ENCODE measurements at places on chromosomes 2 and 18.

DNA sequence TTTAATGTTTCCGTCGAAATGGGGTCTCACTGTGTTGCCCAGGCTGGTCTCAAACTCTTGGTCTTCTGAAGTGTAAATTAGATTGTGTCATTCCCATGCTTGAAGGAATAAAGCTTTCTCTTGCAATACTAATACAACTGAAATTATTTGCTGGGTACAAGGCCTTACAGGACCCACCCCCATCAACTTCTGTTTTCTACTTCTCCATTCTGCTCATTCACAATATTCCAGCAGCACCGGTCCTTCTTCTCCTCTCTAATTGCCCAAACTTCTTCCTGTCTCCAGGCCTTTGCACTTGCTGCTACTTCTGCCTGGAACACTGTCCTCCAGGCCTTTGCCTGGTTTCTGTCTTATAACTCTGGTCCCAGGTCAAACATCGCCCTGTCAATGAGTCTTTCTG lies 73.8 kb downstream of the APOB start:
- no peak overlapping the region for H3K4me3 ChIP-seq
- no peaks in the 10 kb centered on the region for H3K4me1 ChIP-seq
- H3K27ac ChIP-seq, result no peak overlapping the region
- H3K27me3 ChIP-seq, result peaks cover 1% of the 10 kb centered on the region

DNA sequence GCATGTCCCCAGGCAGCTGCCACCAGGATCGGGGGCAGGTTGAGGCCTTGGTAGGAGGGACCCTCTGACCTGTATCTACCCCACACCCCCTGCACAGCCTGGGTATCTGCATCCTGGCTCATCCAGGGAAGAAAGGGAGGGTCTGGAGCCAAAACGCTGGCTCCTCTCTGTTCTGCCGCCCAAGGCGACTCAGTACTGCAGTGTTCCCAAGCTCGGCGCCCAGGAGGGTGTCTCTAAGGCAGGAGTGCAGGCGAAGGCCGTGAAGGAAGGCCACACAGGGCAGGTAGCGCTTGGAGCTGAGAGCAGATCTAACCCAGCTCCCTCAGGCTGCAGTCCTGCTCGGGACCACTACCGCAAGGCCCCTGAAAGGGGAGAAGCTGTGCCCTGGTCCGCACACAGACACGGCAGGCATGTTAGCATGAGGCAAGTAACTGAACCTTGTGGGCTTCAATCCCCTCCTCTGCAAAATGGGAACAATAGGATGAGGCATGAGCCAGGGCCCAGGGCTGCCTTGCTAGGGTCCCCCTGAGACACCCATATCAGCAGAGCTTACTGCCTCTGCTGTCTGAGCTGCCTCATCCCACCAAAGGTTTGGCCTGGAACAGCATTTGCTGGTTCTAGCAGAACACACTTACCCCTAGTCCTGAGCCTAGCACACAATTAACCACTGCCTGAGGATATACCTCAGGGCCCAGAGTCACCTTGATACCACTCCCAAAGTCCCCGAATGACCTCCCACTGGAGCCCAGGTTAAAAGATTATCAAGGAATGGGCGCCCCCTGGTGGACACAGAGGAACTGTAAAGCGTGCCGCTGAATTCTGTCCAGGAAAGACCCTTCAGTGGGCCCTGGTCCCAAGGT lies 6.5 kb downstream of the PTMA start:
- H3K27ac ChIP-seq, result peak overlapping the region; percentile 95
- H3K4me1 ChIP-seq, result peaks cover 34% of the 10 kb centered on the region
- peak; percentile 70 for DNase-seq
- H3K4me3 ChIP-seq, result no peak overlapping the region

DNA sequence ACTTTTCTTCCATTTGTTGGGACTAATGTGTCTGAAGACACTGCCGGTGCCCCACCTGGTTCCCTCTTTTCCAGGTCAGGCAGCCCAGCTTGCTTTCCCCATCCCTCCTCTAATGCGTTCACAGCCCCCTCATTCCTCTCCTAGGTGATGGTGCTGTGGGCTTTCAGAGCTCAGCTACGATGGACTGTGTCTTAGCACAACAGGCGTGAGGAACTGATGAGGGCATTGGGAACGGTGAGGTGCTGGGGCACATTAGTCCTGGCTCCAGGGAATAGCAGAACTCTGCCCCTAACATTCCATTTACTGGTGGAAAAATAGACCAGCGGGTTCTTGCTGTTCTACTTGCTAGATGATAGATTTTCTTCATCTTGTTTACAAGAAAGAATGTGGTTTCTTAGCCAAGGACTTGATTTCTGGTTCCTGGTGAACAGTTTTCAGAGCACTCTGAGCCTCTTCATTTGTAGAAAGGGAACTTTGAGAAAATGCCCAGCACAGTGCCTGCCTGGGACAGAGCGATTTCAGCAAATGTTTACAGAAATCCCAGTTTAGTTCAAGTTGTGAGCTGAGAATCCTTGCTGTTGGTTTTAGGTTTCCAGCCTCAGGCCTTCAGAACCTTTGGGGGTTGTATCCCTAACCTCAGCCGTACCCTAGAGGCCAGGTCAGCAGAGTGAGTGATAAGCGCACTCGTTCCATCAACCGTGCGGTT lies 42.5 kb downstream of the LDLRAD4 start:
- no peak overlapping the region for H3K27ac ChIP-seq
- H3K27me3 ChIP-seq, result peaks cover 3% of the 10 kb centered on the region
- no peaks in the 10 kb centered on the region for H3K36me3 ChIP-seq

DNA sequence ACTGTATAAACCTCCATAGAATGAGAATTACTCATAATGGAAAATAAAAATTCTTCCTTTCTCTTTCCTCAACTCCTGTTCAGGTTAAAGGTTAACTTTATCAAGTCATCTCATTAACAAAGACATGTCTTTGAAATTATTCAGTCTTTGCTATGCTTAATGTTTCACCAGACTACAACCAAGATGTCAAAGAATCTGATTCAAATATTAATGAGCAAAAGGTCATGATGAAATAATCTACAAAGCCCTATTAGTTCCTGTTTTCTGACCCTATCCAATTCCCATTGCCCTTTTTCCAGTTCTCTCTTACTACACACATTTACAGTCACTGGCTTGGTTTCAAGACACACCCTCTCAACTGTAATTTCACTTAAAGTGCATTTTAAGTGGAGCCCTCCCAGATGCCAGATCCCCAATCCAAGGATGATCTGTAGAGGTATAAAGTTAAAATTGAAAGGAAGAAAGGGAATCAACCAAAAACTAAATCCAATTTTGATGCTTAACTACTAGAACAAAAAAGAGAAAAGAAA lies 246.9 kb upstream of the CYP26B1 start:
- no peak overlapping the region for H3K4me3 ChIP-seq
- no peaks in the 10 kb centered on the region for H3K27me3 ChIP-seq
- no peak overlapping the region for H3K27ac ChIP-seq
- no peak for DNase-seq

DNA sequence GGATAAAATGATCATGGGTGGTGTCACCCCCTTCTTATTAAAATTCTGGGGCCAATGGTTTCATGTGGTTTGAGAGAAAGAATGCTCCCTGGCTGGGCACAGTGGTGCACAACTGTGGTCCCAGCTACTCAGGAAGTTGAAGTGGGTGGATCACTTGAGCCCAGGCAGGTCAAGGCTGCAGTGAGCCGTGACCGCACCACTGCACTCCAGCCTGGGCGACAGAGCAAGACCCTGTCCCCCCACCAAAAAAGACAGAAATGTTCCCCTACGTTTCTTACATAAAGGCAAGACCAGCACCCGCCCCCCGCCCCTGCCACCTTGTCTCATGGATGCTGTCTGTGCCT lies 53.0 kb upstream of the ID2 start:
- H3K27me3 ChIP-seq, result peaks cover 4% of the 10 kb centered on the region
- no peak overlapping the region for H3K4me3 ChIP-seq

DNA sequence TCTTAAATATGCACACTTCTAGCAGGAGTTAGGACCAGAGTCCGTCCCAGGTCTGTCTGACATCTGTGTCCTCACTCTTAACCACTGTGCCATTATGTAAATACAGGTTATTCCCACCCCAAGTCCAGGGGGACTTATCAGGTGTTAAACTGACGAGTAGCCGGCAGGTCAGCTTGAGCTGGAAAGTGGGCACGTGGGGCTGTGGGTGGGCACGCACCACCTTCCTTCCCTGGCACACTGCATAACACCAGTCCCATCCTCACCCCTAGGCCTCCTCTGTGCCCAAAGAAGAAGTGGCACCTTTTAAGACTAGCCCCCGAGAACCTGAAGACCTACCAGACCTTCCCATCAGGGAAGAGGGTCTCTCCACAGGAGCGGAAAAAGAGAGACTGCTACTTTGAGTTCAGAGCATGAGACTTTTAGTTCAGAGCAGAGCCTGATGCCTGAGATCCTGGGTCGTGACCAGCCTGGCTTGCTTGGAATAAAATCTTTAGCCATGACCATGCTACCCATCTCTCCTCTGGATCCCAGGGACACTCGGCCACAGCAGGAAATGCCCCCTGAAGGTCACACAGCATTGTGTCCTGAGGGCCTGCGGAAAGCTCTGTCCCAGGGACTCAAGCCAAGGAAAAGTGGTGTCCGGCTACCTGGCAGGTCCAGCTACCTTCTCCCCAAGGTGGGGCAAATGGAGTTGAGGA lies 62.0 kb downstream of the CIB4 start:
- H3K27ac ChIP-seq, result no peak overlapping the region
- no peak for DNase-seq
- no peaks in the 10 kb centered on the region for H3K36me3 ChIP-seq
- peaks cover 15% of the 10 kb centered on the region for H3K27me3 ChIP-seq
- H3K4me3 ChIP-seq, result no peak overlapping the region

GRCh38 chr2:40346535-40347354 lies 105.1 kb downstream of the SLC8A1 start:
- peaks cover 5% of the 10 kb centered on the region for H3K4me1 ChIP-seq
- no peaks in the 10 kb centered on the region for H3K36me3 ChIP-seq
- no peaks in the 10 kb centered on the region for H3K27me3 ChIP-seq
- no peak overlapping the region for H3K27ac ChIP-seq
- no peak overlapping the region for H3K4me3 ChIP-seq
- DNase-seq, result no peak

- H3K4me1 ChIP-seq, result no peaks in the 10 kb centered on the region
- no peak overlapping the region for H3K27ac ChIP-seq
Measured at GRCh38 chr18:65429601-65430000, 321.2 kb upstream of the CDH7 start.

DNA sequence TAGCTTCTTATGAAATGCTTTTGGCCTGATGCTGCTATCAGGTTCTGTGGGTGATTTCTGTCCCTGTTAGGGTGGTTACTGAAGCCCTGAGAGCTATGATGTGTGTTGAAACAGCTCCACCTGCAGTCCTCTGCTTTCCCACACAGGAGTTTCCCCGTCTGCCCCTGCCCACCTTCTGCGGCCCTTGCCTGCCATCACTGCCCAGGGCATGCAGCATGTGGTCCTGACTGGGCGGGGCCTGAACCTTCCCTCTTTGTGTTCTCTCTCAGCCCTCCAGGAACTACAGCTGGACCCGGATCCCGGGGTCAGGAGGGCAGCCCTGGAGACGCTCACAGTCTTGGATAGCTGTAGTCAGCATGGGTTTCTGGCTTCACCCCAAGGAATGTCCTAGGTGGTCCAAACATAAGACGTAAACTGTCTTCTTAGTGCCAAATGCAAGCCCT lies 21.4 kb downstream of the HJURP start:
- no peak for DNase-seq
- H3K4me1 ChIP-seq, result peaks cover 4% of the 10 kb centered on the region
- no peak overlapping the region for H3K4me3 ChIP-seq

GRCh38 chr18:62957885-62958472 lies 242.6 kb downstream of the PHLPP1 start:
- H3K27ac ChIP-seq, result no peak overlapping the region
- peaks cover 28% of the 10 kb centered on the region for H3K36me3 ChIP-seq
- H3K4me3 ChIP-seq, result no peak overlapping the region

GRCh38 chr2:133955169-133955568 lies 298.7 kb upstream of the MGAT5 start:
- H3K27ac ChIP-seq, result no peak overlapping the region
- H3K36me3 ChIP-seq, result no peaks in the 10 kb centered on the region
- H3K4me3 ChIP-seq, result no peak overlapping the region

DNA sequence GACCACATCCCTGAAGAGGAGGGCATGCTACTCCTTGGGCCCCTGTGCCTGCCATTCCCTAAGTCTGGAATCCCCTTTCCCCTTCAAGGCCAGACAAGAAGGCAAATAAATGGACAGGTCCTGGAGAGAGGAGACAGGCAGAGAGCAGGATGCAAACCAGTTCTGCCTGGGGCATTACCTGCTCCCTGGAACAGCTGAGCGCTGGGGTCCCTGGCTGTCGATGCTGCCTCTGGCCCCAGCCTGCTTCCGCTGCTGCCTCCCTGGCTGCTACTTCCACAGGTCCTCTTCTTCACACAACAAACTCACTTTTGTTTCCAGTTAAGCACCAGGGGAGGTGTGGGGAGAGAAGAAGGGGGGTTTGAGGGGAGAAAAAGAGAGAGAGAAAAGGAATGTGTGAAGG lies 53.1 kb downstream of the SLC4A5 start:
- H3K4me1 ChIP-seq, result peaks cover 8% of the 10 kb centered on the region
- H3K27ac ChIP-seq, result no peak overlapping the region
- H3K4me3 ChIP-seq, result no peak overlapping the region
- DNase-seq, result no peak
- H3K27me3 ChIP-seq, result no peaks in the 10 kb centered on the region

DNA sequence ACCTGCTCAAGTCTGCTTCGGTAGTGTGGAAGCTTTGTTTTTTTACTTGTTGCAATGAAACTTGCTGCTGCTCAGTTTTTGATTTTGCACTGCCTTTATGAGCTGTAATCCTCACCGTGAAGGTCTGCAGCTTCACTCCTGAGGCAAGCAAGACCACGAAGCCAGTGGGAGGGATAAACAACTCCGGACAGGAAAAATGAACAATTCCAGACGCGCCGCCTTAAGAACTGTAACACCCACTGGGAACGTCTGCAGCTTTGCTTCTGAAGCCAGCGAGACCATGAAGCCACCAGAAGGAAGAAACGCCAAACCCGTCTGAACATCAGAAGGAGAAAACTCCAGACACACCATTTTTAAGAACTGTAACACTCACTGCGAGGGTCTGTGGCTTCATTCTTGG lies 245.7 kb upstream of the REG3G start:
- H3K27me3 ChIP-seq, result no peaks in the 10 kb centered on the region
- no peak overlapping the region for H3K27ac ChIP-seq
- no peak for DNase-seq
- no peaks in the 10 kb centered on the region for H3K36me3 ChIP-seq
- no peak overlapping the region for H3K4me3 ChIP-seq
- no peaks in the 10 kb centered on the region for H3K4me1 ChIP-seq

DNA sequence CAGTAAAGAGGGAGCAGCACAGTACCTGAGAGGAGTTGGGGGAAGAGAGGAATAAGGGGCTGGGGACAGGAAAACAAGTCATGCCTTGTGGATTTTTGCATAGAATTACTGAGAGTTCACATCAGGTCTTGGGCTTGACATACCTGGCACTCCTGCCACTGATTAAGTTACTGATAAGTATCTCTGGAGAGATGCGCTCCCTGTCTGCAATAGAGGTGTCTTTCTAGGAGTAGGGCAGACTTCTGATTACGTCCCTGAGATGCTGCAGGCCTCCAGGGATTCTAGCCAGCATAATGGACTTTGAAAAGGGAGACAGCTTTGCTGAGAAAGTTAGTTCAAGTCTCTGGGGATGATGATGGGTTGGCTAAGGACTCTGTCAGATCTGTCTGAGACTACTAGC lies 69.4 kb downstream of the CHRNA1 start:
- no peak for DNase-seq
- H3K4me3 ChIP-seq, result no peak overlapping the region
- H3K27me3 ChIP-seq, result peaks cover 21% of the 10 kb centered on the region
- H3K4me1 ChIP-seq, result no peaks in the 10 kb centered on the region
